ENCODE measurements at places on chromosomes 16 and 17.
A peak's percentile ranks its signal among the peaks of the same experiment; 100 is the strongest.

- DNase-seq = no peak
These were observed 1.7 kb downstream of the MYOCD start for GRCh38 chr17:12667299-12667958.

GRCh38 chr16:62950351-62950750, 914.1 kb upstream of the CDH8 start:
- DNase-seq = no peak

- DNase-seq = no peak
These were observed 39.9 kb upstream of the CCDC182 start for GRCh38 chr17:57785022-57785421.

DNA sequence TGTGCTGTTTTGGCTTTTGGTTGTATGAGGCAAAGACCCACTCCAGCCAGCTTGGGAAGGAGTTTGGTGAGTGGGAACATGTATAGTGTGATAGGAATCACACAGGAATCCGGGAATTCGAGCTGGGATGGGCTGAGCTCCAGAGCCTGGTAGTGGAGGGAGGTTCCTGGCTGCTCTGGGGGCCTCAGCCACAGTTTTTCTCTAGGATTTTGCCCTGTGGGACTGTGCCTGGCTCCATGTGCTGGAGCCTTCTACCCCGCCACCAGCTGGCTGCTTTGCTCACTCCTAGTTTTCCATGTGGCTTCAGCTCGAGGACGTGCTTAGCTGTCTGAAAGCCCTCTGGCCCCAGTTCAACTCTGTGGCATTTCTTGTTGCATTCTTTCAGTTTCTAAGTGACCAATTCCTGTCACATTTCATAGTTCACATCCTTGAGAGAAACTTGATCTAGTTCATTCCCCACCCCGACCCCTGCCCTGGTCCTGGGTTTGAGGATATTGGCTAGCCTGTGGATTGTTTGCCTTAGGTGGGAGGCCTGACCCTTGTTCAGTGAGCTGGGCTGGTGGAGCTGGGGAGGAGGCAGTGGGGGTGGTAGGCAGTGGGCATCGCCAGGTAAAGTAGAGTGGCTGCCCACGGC, 5.0 kb downstream of the SEC14L1 start:
- no peak for DNase-seq

GRCh38 chr17:40560592-40561293, 4.5 kb downstream of the CCR7 start:
- peak; percentile 70 for DNase-seq

- no peak for DNase-seq
These were observed 136.6 kb upstream of the RPH3AL start for GRCh38 chr17:488993-489757.

Data from osteocyte (in vitro differentiated cells).